ENCODE measurements at places on chromosomes 6 and 20. TPM values are rescaled to one million over a fixed set of nuclear protein-coding genes. Genes with fewer than 3 reads are reported as not detected.

Gene SIRPD
- total RNA-seq: not detected

Gene OPN5
- not detected for total RNA-seq

Gene BPIFB4
- not detected for total RNA-seq

Gene TGM2
- 542 TPM for total RNA-seq

Gene CDH26
- total RNA-seq: 0.30 TPM

Gene LIN28B
- 1.4 TPM for total RNA-seq

Gene KIF13A
- total RNA-seq: 17.5 TPM

Gene NRN1
- 0.59 TPM for total RNA-seq

Gene HLA-DQA1
- not detected for total RNA-seq

Gene HEY2
- 0.06 TPM for total RNA-seq
